ENCODE measurements at places on chromosomes 3 and 15.

DNA sequence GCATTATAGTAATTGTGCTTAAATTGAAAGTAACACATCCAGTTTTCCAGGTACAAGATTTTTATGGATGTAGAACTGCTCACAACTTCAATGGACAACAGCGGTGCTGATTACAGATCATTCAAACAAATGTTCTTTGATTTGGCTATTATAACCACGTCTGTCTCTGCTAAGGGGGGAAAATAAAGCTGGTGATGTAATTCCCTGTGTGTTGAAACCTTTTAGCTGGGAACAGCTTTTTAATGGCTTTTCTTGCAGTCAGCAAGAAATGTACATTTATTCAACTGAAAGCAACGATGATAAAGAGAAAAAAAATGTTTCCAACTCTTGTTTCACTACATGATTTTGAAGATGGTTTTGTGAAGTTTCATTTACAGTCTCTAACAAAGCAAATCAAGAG lies 431.9 kb upstream of the AGTR1 start:
- no peak for DNase-seq

DNA sequence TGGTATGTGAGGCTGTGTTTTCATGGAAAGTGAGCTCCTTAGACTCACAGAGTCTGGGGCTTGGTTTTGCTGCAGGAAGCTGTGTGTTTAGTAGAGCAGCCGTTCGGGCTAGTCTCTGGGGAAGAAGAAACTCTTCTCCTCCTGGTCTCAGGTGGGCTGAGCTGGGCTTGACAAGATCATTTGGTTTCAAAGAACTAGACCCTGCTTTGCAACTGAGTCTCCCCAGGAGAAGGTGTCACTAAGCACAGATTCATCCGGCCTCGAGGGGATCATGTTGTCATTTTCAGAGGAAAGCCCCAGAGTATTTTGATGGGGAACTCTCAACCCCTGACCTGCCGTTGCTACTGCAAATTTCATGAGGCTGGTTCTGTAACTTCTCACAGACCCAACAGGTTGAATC lies 188.5 kb downstream of the FAM43A start:
- no peak for DNase-seq

DNA sequence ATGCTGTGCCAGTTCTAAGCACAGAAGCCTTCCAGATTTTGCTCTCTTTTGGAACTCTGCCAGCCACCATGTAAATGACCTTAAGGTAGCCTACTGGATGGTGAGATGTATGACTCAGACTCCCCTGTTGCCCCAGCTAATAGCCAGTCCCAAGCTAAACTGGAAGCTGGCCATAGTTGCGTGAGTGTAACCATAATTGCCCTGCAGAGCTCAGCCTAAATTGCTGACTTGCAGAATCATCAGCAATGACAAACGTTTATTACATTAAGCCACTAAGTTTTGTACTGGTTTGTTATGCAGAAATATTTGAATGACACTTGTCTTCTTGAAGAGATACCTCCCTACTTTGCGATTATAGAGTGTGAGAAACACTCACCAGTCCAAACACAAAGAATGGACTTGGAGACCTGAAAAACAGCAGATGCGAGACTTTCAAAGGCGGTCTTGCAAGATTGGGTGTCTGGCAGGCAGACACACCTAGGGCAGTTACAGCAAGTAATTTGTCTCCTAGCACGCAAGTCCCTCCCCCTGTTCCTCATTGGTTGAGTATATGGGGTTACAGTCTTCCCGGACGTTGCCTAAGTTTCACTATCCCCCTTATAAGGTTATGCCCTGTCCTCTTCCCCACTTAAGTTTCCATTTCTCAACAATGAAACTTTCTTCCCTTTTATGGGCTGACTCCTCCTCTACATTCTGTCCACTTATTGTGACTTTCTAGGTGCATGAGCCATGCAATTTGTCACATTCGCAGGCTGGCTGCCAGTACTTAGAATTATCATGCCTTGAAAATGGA lies 83.6 kb upstream of the XCR1 start:
- no peak for DNase-seq

- no peak for DNase-seq
Observed at GRCh38 chr15:51759557-51760070, 8.2 kb downstream of the TMOD2 start.

GRCh38 chr3:189300345-189300744 lies 128.6 kb downstream of the TPRG1 start:
- no peak for DNase-seq

DNA sequence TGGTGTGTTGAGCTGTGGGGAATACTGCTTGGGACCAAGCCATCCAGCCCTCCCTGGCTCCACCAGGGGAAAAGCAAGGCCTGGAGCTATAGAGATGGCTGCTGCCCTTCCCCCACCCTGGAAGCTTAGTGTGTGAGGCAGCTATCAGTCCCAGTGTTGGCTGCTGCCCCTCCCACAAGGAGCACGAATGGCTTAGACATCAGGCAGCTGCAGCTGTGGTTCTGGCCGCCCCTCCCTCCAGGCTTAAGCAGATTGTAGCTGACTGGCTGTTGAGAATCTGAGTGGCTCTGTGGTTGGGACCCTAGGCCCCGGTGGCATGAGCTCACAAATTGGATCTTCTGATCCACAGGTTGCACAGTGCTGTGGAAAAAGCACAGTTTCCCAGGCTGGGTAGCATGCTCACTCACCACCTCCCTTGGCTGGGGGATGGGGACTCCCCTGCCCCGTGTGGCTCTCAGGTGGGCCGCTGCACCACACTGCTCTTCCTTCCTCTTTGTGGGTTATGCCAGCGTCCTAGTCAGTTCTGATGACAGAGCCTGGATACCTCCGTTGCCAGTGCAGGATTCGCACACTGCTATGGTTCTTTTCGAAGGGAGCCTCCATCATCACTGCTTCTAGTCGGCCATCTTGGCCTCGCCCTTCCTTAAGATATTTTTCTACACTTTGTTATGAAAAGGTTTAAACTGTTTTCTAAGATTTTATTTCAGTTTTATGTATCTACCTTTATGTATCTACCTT lies 21.2 kb upstream of the SUCNR1 start:
- DNase-seq = no peak
